ENCODE measurements at places on chromosomes 1 and 21. TPM values are rescaled to one million over a fixed set of nuclear protein-coding genes. Genes with fewer than 3 reads are reported as not detected.

Gene LEMD1
- 2.2 TPM for total RNA-seq

Gene AZIN2
- total RNA-seq: 4.5 TPM

GRCh38 chr21:24436236-24436635, 1171.0 kb downstream of the MRPL39 start:
- no peaks in the 10 kb centered on the region for H3K27me3 ChIP-seq
- H3K27ac ChIP-seq: no peak overlapping the region
- no peaks in the 10 kb centered on the region for H3K36me3 ChIP-seq
- no peak for DNase-seq
- no peak overlapping the region for H3K4me3 ChIP-seq

DNA sequence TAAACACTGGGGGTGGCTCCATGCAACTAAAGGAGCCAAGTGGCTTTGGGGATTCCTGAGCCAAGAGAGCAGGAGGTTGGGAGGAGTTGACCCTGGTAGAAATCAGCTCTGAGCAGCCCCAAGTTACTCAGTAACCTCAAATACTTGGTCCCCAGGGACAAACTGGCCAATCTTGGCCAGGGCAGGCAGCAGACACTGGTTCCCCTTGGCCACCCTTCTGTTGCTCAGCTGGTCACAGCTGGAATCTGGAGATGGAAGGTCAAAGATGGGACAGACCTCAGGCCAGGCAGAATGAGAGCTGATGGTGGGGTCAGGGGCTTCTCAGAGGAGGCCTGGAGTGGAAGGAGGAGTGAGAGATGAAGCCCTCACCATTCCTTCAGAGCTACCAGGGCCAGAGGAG, 3.3 kb upstream of the RHBG start:
- no peak overlapping the region for H3K4me3 ChIP-seq
- H3K36me3 ChIP-seq: no peaks in the 10 kb centered on the region
- H3K27me3 ChIP-seq: peaks cover 38% of the 10 kb centered on the region
- H3K4me1 ChIP-seq: peaks cover 4% of the 10 kb centered on the region

DNA sequence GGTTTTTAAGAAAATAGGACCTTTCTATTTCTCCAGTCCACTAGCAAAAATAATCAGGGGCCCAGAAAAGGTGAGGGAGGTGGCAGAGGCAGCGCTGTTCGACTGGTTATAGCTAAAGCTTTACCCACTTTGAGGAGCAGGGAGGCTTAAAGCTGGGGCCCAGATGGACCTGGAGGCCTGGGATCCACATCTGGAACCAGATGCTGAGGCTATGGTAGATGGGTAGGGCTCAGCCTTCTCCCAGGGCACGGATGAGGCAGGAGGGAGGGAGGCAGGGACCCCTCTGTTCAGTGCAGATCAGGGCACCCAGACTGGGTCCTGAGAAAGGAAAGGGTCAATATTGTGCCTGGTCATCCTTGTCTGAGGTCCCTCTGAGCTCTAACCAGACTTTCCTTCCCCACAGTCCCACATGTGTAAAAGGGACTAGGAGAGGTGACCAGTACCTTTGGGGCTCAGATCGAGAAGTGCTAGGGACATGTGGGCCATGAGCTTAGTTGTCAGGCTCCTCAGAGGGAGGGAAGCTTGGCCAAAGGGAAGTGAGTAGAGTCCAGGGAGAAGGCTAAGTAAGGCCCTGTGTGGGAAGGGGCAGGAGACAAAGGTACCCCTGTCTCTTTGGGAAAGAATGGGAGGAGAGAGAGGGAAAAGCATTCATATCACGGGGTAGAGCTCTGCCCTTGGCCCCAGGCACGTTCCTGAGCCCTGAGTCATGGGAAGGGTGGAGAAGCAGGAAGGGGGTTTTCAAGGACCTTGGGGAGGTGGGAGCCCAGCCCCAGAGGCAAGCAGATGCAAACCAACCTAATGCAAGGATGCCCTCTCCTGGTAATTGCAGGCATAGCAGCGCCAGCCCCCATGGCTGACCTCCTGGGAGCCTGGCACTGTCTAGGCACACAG, 15.4 kb downstream of the LMNA start:
- no peak overlapping the region for H3K4me3 ChIP-seq
- peaks cover 53% of the 10 kb centered on the region for H3K4me1 ChIP-seq
- H3K27me3 ChIP-seq: no peaks in the 10 kb centered on the region
- no peak overlapping the region for H3K27ac ChIP-seq
- DNase-seq: peak; percentile 83

DNA sequence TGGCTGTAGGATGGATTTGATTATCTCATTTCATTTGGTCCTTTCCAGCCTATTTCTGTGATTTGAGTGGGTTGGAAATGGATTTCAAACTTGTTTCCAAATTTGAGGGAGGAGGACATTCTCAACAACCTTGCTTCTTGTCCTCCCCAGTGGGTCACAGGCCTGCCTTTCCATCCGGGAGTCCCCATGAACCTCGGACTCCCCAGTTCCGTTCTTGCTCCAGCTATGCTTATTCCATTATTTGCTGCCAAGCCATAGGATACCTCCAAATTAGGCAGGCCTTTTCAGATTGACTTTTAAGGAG, 97.8 kb downstream of the DUSP10 start:
- H3K4me3 ChIP-seq: no peak overlapping the region
- H3K27me3 ChIP-seq: no peaks in the 10 kb centered on the region
- H3K27ac ChIP-seq: no peak overlapping the region
- no peak for DNase-seq

- no peaks in the 10 kb centered on the region for H3K36me3 ChIP-seq
- no peaks in the 10 kb centered on the region for H3K4me1 ChIP-seq
- H3K4me3 ChIP-seq: no peak overlapping the region
Observed at GRCh38 chr1:240295811-240296210, 204.1 kb downstream of the FMN2 start.

Measured in activated CD4-positive, alpha-beta memory T cell treated with anti-CD3 and anti-CD28 coated beads, Interleukin-2, amount 10 ng/mL, durations not matched to agents 7 days and 5 days (primary cell).